ENCODE measurements at places on chromosomes 2 and 18.

- no peak for DNase-seq
Observed at GRCh38 chr2:85992611-85993010, 103.8 kb upstream of the ST3GAL5 start.

DNA sequence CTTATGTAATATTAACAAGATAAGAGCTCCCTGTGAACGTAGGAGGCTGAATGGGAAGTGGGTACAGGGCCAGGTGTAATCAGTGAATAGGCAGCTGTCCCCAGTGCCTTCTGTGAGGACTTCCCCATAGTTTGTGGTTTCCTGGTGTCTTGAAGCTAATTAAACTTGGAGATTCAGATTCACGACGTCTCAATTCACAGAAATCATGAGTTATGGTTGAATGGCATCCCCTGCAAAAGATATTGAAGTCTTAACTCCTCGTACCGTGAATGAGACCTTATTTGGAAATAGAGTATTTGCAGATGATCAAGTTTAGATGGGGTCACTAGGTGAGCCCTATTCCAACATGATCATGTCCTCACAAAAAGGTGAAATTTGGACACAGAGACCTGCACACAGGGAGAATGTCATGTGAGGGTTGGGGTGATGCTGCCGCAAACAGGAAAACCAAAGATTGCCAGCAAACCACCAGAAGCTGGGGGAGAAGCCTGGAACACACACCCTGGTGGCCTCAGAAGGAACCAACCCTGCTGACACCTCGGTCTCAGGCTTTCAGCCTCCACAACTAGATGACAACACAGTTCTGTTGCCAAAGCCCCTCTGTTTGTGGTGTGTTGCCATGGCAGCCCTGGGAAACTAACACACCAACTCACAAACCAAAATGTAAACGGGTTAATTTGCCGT is 13.2 kb downstream of the ARL4C start:
- DNase-seq = no peak

- DNase-seq = no peak
Observed at GRCh38 chr2:223930103-223930976, 14.8 kb downstream of the WDFY1 start.

DNA sequence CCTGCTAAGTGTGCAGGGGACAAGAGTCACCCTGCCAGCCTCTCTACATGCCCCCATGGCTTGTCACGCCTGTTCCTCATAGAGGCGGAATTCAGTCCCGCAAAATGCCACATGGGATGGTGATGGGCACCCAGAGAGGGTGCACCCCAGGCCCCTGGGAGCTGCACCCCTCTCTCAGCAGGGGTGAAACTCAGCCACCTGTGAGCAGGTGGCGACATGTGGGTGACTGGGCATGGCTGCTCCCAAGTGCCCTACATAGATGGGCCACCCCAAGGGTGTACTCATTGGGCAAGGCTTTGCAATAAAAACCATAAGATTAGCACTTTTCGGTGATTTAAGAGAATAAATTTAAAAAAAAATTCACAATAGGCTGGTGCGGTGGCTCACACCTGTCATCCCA is 6.3 kb downstream of the HS6ST1 start:
- no peak for DNase-seq

GRCh38 chr2:169362118-169362893 is at the start of gene LRP2:
TSS of gene LRP2 (minus strand) at chr2:169362534. CDS start at chr2:169362399, 135 bp downstream.
- DNase-seq = no peak

DNA sequence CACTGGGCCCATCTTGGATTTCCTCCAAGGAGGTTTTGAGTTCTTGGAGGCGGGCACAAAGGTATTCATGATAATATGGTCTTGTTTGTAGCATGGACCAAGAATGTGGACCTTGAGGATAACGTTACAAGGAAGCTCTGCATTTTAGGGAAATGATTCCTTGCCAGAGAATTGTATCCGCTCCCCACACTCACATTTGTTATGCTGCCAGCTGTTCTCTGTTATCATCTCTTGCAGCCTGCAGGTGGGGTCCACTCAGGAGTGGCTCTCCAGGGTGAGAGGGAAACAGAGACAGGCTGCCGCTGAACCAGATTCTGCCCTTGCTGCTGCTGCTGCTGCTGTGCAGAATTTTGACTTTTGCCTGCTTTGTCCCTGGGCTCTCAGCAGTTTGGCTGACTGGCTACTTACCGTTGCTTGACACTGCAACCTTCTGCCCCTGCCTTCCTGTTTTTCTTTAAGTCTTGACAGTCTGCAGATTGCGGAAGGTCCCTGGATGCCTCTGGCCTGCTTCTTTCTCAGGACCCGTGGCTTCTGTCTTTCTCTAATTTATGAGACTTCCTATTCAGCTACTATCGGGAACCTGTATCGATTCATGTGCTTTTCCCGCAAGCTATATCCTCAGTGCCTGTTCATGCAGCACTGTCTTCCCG is 122.3 kb upstream of the DOCK10 start:
- no peak for DNase-seq

GRCh38 chr2:234245945-234246344 is 195.4 kb downstream of the SPP2 start:
- DNase-seq = no peak

GRCh38 chr18:75211953-75212750 is 1.6 kb downstream of the TSHZ1 start:
- no peak for DNase-seq

DNA sequence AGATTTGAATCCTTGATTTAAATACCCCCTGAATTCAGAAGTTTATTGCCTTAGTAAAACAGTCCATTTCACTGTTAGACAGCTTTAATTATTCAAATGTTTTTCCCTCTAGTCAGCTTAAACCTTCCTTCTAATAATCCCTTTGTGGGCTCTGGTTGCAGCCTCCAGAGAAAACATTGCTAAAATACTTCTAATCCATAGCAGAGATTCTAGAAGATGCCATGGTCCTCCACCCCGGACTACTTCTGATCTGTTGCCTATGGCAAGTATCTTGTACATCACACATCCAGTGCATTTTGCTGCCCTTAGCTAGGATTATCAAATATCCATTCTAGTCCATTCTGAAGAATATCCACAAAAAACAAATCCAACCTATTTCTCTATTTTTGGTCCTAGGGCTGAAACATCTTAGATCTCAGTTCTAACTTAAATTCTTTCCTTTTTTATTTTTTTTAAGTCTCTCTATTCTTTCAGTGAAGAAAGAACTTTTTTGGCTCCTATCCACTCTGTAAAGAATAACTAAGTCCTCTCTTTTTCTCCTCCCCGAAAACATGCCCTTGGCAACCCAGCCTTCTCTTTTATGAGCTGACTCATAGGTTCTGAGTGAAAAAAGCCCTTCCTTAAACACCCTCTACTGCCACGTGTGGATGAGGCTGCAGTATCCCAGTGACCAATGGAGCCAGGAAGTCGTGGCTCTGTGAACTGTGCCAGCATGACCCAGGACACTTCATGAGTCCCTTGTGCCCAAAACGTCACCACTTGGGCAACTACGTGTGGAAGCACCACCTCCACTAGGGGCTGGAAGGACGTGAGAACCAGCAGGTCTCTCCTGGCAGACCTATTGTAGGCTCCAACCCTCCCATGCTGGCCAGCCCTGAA is 349.8 kb downstream of the TNS1 start:
- DNase-seq = peak; percentile 38

DNA sequence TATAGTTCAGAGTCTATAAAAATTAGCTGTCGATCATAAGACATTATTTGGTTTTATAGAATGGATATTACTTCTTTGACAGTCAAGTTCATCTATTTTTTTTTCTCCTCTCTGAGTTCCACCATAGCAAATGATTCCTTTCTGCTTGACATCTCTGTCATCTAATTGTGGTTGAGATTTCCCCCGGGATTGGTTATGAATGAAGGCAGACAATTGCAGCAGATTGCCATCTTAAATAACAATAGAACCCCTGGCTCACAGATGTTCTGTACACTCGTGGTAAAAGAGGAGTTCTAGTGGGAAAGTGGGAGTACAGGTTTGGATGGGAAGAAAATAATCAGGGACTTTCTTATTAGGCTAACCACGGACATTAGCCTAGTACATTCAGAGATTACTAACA is 292.1 kb upstream of the NRXN1 start:
- DNase-seq = no peak

DNA sequence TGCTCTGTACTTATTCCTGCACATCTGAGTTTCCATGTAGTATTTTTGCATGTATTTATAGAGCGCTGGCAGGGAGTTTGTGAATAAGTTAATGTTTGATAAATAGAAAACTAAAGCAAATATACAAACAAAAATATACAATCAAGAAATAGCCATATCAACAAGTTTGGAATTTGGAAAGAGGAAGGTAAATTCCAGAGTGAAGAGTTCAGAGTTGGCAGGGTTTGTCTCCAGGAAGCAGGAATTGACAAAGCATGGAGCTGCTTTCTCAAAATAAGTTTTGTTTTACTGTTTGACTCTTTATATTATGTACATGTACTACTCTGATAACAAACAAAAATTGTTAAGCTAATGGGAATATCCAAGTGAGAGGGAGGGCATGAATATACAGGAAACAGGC is 80.3 kb downstream of the SPOPL start:
- DNase-seq = no peak

Measured in omental fat pad (tissue), 4 donors.